ENCODE measurements at places on chromosomes 5 and 9. TPM values are rescaled to one million over a fixed set of nuclear protein-coding genes. Genes with fewer than 3 reads are reported as not detected.

Gene CTNND2
- total RNA-seq = 0.05 TPM

- peak; percentile 76 for DNase-seq
Observed at GRCh38 chr5:151164687-151165392, 7.3 kb upstream of the ANXA6 start.

GRCh38 chr5:65172486-65173129 is 309.1 kb downstream of the ADAMTS6 start:
- no peak for DNase-seq

DNA sequence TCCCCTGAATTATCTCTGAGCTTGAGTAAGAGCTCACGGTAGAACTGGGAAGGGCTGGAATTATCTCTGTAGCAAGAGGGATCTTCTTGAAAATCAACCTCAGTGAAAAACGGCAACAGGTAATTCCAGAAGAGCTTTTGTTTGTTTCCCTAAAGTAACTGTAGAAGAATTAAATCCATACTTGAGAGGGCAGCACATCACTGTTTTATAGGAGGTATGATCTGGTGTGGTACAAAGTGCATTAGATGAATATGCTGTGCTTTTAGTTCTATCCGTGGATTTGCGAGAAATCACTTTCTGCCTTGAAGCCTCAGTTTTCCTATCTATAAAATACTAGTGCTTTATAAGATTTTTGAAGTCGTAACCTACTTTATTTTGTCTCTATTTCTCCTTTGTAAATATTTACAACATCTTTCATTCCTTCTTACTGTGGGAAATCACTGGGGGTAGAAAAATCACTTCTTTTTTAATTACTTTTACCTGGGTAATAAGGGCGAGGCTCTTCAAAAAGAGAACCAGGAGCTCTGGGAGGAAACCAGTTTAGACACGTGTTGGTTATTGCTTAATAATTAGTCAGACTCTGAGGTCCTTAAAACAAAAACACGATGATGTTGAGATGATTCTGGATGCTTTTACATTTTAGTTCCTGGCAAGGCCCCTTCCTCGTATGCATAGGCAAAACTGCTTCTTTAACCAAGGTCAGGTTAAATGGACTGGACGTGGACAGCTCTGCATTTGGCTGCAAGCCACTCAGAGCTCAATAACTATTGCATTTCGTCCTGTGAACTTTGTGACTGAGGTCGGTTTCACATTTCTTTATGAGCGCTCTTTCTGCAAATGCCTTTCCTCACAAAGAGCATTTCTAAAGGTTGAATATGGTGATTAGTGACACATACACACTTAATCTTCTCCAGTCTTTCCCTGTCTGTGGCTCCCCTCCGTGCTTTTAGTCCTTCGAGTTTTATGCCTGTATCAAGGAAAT is 376.1 kb downstream of the BRINP1 start:
- DNase-seq = no peak

Gene ALDH1A1
- total RNA-seq = 208 TPM

GRCh38 chr5:132655821-132656773 is 1.9 kb upstream of the IL13 start:
- peak; percentile 52 for DNase-seq

- no peak for DNase-seq
Observed at GRCh38 chr5:181163487-181164075, 16.2 kb downstream of the OR2V2 start.

- DNase-seq = no peak
Observed at GRCh38 chr5:128644863-128645262, 106.8 kb upstream of the FBN2 start.

Gene SYNPO
- total RNA-seq = 17.5 TPM

Gene LRRTM2
- total RNA-seq = 0.08 TPM

DNA sequence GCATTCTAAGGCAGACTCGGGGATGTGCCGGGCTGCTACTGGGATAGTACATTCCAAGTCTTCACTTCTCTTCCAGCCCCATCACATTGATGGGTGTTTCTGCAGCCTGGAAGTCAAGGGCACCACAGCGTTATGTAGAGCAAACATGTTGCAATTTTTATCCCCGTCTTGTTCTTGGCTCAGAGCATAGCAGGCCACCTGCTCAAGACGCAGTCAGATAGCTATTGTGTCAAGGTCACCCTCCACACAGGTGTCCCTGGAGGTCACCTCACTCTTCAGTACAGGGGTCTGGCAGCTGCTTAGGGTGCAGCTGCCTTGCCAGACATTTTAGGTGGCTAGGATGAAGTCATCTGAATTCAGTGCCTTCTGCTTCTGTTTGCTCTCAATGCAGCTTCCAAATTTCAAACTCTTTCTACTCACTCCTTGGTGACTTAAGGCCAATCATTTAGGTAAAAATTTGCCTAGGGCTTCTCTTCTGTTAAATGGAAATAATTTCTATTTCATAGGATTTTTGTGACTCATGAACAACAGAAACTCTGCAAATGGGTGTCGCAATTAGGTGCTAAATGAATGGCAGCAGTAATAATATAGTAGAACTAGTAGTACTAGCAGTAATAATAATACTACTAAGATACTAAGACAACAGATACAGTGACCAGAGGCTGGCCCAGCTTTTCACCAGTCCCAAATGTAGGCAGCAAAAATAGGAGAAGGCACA is 24.3 kb downstream of the KCNV2 start:
- no peak for DNase-seq

Gene WNT8A
- total RNA-seq = not detected

Gene YTHDC2
- total RNA-seq = 32.9 TPM
